GM23338 (cell line): ENCODE measurements at places on chromosomes 7 and 10. TPM values are rescaled to one million over a fixed set of nuclear protein-coding genes. Genes with fewer than 3 reads are reported as not detected.

Gene EBLN1
- not detected in 2 replicates for total RNA-seq

Gene HTRA1
- 16.1 and 16.5 TPM in 2 replicates for total RNA-seq

DNA sequence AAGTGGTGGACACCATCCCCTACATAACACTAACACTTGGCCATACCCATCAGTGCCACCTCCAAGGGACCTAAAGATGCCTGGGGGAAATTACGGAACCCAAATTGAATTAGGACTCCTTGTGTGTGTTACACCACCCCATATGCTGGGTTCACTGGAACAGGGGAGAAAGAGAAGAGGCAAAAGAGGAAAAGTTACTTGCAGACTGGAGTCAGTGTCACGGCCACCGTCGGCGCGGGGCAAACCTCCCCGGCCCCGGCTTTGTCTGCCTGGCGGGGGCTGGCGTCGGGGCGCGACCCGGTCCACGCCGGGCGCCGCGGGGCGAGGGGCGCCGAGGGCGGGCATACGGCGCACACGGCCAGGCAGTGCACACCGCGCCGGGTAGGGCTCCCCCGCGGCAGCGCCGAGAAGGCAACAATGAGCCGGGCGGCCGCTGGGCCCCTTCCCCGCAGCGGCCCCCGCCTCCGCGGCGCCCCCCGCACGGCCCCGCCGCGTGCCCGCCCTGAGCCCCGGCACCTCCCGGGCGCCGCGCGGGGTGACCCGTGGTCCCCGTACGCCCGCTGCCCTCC is 171.1 kb downstream of the FAM107B start:
- DNase-seq = peak; percentile 41

DNA sequence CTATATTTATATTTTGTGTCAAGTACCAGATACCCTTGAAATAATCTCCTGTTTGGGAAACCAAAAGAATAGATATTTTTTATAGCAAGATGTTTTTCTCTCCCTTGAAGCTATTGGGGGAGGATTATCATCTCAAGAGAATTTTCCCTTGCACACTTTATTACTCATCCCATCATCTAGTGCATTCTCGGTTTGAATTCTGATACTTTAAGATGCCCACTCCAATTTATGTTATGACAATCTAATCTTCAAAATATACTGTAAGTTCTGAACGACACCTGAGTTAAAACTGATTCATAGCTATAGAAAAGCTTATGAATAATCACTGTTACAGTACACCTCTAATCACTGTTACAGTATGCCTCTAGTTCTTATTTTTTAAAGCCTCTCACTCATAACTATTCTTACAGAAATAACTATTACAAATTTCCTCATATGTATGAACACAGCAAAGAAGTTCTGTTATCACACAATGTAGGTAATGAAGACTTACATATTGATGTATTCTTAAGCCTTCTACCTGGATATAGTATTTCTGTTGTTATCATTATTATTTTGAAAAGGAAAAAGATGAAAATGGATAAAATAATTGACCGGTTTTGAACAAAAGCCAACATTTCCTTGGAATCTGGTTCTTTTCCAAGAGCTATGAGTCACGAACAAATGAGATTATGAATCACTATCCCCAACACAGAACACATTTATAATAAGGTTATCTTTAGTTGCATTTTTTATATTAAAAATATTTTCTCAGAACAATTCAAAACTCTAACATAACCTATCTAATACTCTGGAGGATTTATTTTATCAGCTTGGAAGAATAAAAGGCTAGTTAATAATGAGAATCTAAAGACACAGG is 72.3 kb upstream of the FAM13C start:
- no peak for DNase-seq
